Common myeloid progenitor, CD34-positive (primary cell): ENCODE measurements at places on chromosomes 6 and 20.
A peak's percentile ranks its signal among the peaks of the same experiment; 100 is the strongest.

DNA sequence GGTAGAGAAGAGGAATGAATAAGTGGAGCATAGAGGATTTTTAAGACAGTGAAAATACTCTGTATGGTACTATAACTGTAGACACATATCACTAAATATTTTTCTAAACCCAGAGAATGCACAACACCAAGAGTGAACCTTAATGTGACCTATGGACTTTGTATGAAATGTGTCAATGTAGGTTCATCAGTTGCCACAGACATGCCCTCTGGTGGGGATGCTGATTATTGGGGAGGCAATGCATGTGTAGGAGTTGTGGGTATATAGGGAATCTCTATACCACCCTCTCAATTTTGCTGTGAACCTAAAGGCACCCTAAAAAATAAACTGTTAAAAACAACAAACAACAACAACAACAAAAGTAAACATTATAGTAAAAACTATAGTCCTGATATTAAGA is 293.7 kb downstream of the RNF144B start:
- H3K4me3 ChIP-seq = no peak overlapping the region
- DNase-seq = peak; percentile 1
- H3K27ac ChIP-seq = no peak overlapping the region
- no peaks in the 10 kb centered on the region for H3K27me3 ChIP-seq

DNA sequence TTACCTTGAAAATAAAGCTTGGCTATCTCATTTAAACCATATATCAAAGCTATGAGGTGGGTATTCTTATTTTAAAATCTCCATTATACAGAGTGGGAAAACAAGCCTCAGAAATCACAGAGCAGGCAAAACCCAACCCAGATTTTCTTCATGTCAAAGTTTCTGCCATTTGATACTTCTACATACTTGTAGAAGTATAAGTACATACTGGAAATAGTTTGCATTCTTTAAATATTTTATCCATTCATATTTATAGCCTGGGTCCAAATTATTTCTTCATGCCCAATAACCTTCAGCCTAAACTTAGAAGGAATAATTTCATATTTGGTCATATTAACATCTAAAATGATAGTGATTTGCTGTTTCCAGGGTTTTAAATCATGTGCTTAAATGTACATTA is 61.8 kb downstream of the MLIP start:
- DNase-seq = no peak
- no peak overlapping the region for H3K27ac ChIP-seq
- no peak overlapping the region for H3K4me3 ChIP-seq
- H3K4me1 ChIP-seq = no peaks in the 10 kb centered on the region
- H3K27me3 ChIP-seq = no peaks in the 10 kb centered on the region

GRCh38 chr20:49104365-49104648 is 58.2 kb downstream of the CSE1L start:
- no peaks in the 10 kb centered on the region for H3K4me1 ChIP-seq
- H3K36me3 ChIP-seq = peaks cover 30% of the 10 kb centered on the region
- no peaks in the 10 kb centered on the region for H3K27me3 ChIP-seq
- H3K27ac ChIP-seq = no peak overlapping the region

DNA sequence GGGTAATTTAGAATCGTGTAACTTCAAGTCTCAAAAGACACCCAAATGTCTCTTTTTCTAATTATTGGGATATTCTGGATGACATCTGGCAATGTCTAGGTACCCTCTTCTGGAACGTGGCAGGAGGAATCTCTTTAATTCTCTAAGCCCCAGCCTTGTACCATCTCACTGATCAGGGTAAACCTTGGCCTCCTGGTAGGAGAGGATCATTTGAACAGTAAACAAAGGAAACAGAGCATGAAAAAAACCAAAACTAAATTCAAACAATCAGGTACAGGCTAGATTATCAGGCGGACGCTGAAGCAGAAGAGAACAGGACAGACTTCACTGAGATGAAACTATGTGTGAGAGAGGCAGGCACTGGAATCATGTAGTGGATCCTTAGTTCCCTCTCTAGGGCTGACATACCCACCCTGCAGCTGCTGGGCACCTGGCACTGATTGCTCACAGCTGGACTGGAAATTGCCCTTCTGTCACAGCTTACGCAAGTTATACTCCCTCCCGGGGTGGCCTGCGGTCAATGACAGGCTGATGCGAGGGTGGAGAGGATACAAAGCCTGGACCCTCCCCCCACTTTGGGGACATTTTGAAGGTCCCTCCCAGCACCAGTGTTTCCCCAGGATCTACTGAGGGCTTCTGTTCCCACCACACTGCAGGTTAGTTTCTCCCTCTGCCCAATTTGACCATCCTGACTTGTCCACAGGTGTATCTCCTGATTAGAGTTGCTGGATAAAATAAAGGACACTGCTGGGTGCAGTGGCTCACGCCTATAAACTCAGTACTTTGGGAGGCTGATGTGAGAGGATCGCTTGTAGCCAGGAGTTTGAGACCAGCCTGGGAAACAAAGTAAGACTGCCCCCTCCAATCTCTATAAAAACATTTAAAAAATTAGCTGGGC is 20.6 kb upstream of the ZBTB24 start:
- no peak overlapping the region for H3K4me3 ChIP-seq
- no peaks in the 10 kb centered on the region for H3K4me1 ChIP-seq
- H3K27ac ChIP-seq = no peak overlapping the region
- H3K27me3 ChIP-seq = no peaks in the 10 kb centered on the region
- no peak for DNase-seq
- no peaks in the 10 kb centered on the region for H3K36me3 ChIP-seq
